Renal pelvis (tissue), 12 donors: ENCODE measurements at places on chromosomes 7 and 10. TPM values are rescaled to one million over a fixed set of nuclear protein-coding genes. Genes with fewer than 3 reads are reported as not detected.

SLC13A1 gene
- 19.3 TPM for polyA plus RNA-seq

GRCh38 chr10:26780793-26781601, 79.8 kb downstream of the ABI1 start:
- no peak for DNase-seq

- no peak for DNase-seq
Observed at GRCh38 chr10:71752391-71753090, 20.8 kb downstream of the VSIR start.

GRCh38 chr10:15295537-15296325, 75.4 kb downstream of the FAM171A1 start:
- DNase-seq = no peak

DNA sequence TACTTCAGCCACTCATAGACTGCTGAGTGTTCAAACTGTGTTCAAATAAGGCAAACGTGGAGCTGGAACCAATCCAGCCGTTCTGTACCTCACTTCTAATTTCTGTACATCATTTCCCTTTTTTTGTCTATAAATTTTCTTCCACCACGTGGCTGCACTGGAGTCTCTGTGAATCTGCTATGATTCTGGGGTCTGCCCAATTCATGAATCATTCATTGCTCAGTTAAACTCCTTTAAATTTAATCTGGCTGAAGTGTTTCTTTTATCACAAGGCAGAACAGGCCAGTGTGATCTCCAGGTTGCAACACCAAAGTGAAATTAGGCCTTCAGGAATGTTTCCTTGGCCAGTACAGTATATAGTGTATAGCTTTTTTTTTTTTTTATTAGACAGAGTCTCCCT, 53.5 kb downstream of the DNAJC12 start:
- no peak for DNase-seq

CFAP46 gene
- 11.3 TPM for polyA plus RNA-seq

DNA sequence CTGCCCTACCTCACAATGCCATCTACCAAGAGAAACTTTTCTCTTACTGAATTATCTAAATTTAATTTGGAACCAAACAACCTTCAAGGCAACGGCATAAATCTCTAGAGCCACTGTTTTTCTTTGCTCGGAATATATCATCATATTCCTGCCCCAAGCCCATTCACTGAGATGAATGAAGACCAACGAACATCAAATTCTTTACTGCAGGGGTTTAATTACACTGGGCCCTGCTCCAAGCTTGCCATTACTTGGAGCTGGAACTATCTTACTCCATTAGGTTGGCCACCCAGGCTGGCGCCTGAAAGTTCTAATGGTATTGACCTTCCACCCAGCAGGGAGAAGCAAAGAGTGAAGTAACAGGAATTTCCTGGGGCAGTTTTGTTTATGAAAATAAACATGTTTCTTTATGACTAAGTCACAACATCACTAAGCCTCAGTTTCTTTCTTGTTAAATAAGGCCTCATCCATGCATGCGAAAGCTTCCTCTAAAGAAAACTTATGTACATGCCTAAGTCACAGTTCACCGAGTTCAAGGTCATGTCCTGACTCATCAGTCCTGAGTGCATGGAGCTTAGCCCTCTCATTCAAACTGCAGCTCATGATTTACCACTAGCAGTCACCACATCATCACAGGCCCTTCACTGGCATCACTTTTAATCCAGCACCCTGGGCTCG, 42.1 kb upstream of the ANAPC16 start:
- DNase-seq = no peak

GRCh38 chr10:82982110-82982608, 1107.2 kb downstream of the NRG3 start:
- DNase-seq = no peak

GRCh38 chr7:138208142-138208570, 131.9 kb downstream of the AKR1D1 start:
- DNase-seq = no peak

OR9A2 gene
- polyA plus RNA-seq = not detected

GRCh38 chr10:130746311-130746710, 565.2 kb downstream of the TCERG1L start:
- DNase-seq = no peak

- DNase-seq = no peak
Observed at GRCh38 chr7:66246554-66247171, 41.5 kb downstream of the TPST1 start.

CPEB3 gene
- polyA plus RNA-seq = 3.6 TPM

DNA sequence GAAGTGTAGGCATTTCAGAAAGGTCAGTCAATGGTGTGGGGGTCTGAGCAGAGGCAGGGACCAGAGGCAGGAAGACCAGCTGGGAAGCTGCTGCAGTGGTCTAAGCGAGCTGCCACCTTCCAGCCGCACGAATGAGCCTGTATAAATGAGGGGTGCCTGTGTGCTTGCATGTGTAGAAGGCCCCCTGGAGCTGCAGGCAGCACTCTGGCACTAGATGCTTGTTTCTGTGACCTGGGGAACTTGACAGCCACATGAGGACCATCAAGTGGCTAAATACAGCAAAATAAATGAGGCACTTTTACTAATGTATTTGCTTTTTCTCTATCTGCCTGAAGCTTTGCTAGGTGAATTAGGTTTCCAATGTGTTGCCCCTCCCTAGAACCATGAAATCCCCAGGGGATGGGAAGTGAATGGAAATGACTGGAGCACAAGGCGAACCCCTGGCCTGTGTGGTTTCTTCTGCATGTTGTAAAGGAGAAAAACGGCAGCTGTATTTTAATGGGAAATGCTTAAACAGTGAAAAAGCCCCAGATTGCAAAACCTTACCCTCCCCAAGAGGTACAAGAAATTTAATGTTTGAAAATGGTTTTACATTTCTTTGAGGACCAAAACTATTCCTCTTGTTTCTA, 57.7 kb downstream of the PYROXD2 start:
- no peak for DNase-seq
